ENCODE measurements at places on chromosomes 5 and 9.

DNA sequence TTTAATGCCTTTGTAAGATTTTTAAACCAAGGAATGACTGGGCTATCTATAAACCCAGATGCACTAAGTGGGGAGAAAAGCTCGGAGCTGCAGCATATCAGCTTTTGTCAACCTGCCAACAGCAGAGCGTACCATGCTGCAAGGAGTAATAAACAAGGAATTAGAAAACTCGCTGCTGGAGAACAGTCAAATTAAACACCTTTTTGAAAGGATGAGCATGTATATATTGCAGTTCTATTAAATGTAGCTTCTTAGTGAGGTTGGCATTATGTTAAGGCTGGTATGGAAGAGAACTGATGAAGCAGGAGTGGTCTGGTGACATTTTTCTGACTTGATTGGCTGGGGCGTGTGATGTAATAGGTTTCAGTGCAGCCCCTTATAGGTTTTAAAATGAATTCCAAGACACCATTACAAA lies 74.7 kb downstream of the PIK3R1 start:
- no peak for DNase-seq

DNA sequence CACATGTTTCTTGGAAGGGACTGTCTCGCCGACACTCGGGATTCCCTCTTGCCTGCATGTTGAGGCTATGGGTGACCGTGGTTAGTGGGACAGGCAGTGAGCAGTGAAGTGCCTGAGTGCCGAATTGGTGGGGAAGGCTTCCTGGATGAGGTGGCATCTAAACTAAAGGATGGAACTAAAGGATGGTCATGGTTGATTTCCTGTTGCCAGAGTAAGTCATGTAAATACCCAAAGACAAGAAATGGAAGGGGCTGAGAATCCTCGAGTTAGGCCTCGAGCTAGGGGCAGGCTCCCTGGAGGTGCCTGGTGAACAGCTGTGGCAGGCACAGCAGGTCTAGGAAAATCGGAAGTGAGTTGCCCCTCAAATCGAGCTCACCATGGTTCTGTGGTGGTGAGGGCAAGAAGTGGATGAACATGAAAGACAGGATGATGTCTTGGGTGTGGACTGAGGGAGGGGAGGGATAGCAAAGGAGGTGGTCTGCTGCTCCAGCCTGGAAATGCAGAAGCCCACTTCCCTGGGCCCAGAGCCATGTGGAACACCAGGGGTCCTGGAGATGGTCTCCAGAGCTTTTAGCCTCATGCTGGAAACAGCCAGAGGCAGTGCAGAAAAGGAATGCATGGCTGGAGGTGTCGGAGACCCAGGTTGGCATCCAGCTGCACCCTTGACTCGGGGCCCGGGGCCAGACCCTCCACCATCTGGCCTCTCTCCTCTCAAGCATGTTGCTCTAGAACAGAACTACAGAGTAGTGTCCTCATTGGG lies 12.2 kb downstream of the CD74 start:
- DNase-seq = no peak

GRCh38 chr5:179331591-179332375 lies 13.5 kb downstream of the ADAMTS2 start:
- DNase-seq = no peak

- DNase-seq = no peak
Observed at GRCh38 chr5:21574438-21574837, 1278.7 kb downstream of the CDH12 start.

- DNase-seq = no peak
Observed at GRCh38 chr5:157842787-157843186, 16.2 kb downstream of the CLINT1 start.

DNA sequence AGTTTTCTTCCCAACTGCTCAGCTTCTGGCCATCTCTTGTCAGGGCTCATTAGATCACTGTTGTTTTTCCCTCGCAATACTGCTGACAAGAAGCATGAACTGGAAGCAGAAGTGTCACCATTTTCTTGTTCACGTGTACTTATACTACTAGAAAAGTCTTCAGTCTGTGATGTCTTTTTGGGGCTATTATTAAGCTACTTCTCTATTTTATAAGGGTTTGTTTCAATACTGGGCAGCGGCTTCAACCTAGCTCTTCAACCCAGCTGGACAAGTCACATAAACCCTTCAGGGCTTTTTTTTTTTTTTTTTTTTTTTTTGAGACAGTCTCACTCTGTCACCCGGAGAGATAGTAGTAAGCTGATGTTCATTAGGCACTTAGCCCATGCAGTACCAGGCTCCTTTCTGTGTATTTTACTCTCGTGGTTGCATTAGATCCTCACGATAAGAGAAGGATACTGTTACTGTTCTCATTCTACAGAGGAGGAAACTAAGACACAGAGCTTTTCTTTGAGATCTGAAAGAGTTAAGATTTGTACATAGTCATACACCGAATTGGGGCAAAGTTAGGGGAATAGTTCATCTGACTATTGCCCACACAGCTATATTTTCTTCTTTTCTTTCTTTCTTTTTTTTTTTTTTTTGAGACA lies 20.5 kb downstream of the RAPGEF1 start:
- no peak for DNase-seq

- DNase-seq = no peak
Observed at GRCh38 chr5:117246424-117246823, 671.8 kb upstream of the SEMA6A start.

DNA sequence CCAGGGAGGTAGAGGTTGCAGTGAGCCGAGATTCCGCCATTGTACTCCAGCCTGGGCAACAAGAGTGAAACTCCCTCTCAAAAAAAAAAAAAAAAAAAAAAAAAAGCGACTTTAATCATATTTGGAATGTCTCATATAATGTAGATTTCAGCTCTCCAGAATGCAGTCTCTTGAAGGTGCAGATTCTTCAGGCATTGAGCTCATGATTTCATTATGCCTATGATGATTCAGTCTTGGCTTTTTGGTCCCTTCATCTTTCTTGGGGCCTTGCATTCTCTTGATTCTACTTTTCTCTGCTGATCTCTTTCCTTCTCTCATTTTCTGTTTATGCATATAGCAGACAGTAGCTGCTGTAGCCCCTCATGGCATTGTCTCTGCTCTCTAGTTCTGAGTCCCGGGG lies 22.9 kb downstream of the KDM4C start:
- no peak for DNase-seq

GRCh38 chr9:96398582-96399324 lies 15.2 kb upstream of the SLC35D2 start:
- no peak for DNase-seq

DNA sequence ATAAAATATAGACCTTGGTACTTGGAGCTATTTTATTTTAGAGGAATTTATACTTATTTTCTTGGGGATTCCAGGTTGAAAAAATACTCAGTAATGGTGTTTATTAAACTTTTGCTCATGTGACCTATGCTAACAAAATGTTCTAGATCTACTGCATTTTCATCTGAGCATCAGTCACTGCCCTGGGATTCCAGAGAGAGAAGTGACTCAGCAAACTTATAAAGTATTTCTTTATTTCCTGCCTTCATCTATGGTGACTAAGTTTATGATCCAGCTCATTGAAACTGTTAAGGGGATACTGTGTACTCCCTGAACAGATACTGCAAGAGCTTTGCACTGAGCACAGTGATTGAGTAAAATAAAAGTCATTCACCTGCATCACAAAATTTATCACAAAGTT lies 298.5 kb upstream of the CDH18 start:
- DNase-seq = no peak

DNA sequence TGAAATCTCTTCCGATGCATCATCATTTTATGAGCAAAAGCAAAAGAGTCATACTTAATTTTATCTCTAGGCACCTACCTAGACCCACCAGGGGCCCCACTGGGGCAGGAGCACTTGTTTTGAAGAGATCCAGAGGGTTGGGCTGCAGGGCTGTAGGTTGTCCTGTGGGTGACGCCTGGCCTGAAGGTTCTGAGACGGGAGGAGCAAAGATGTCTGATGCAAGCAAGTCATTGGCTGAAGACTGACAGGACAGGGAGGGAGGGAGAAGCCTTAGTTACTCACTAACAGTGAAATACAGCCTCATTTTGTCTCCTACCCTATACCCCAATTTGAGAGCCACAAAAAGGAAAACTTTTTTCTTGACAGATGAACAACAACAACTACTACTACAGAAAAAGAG lies 17.1 kb upstream of the C9 start:
- DNase-seq = no peak

DNA sequence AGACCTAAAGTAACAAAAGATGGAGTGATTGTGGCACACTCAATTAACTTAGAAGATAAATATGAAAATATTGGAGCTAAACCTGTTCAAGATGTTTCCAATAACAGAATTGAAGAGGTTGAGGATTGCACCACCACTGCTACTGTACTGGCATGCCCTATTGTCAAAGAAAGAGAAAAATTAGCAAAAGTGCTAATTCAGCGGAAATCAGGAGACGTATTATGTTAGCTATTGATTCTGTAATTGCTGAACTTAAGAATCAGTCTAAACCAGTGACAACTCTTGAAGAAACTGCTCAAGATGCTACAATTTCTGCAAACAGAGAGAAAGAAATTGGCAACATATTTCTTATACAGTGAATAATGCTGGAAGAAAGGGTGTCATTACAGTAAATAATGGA lies 754.4 kb downstream of the CDH18 start:
- DNase-seq = no peak

DNA sequence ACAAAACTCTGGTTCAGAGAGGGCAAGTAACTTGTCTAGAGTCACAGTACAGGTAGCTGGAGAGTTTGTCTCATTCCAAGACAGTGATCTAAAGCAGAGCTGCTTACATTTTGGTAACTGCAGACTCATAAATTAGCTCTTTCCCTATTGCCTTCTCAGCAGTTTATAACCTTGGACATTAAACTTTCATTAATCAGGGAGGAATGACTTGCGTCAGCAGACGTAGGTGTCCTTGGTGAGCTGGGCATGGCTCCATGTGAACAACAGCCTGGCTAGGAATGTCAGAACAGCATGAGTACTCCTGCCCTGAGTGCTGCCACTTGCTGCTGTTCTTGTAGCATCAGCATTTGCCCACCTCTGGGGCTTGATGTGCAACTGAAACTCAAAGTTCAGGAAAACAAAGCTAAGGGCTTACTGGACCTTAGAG lies 2.2 kb upstream of the ALDOB start:
- no peak for DNase-seq

GRCh38 chr5:56676091-56676768 lies 139.1 kb upstream of the MAP3K1 start:
- no peak for DNase-seq

GRCh38 chr9:89418882-89419640 lies 78.9 kb downstream of the SEMA4D start:
- DNase-seq = peak; percentile 54

DNA sequence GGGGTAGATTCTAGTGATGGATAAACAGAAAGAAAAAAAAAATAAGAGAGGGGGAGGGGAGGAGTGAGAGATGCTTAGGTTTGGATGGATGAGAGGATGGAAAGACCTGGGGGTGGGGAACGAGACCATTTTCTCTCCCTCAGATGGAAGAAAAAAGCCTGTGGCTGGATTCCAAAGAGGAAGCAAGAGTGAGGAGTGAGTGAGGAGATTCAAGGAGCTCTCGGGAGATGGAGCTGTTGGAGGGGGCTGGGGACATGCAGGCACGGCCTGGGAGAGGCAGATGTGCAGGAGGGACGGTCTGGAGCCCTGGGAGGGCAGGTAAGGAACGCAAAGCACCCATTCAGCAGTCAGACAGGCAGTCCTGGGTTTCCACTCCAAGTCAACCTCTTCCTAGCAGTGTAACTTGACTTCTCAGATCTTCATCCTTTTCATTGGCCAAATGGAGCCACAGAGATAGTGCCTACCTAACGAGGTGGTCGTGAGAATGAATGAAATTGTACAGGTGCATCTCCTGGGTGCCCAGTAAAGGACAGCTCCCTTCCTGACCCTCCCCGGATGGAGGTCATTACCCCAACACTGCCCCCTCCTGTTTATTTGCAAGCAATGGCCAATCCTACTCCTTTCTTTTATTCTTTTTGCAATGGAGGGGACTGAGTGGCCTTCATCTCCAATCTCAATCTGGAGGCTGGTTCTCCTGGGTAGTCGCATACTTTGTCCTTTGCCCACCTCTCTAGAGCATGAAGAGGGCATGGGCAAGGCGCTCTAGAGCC lies 52.2 kb downstream of the PCDH1 start:
- no peak for DNase-seq

DNA sequence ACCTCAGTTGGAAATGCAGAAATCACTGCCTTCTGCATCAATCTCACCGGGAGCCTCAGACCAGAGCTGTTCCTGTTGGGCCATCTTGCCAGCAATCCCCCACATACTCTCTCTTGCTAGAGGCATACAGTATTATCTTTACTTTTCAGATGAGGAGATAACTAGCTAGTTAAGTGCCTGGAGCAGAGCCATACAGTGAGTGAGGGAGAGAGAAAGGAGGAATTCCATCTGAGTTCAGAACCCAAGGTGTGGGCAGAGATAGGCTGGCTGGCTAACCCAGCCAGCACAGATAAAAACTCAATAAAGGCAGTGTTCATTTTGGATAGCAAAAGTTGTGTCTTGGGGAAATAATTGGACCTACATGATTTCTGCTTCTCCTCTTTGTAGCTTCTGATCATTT lies 268.0 kb upstream of the KIF2A start:
- no peak for DNase-seq

DNA sequence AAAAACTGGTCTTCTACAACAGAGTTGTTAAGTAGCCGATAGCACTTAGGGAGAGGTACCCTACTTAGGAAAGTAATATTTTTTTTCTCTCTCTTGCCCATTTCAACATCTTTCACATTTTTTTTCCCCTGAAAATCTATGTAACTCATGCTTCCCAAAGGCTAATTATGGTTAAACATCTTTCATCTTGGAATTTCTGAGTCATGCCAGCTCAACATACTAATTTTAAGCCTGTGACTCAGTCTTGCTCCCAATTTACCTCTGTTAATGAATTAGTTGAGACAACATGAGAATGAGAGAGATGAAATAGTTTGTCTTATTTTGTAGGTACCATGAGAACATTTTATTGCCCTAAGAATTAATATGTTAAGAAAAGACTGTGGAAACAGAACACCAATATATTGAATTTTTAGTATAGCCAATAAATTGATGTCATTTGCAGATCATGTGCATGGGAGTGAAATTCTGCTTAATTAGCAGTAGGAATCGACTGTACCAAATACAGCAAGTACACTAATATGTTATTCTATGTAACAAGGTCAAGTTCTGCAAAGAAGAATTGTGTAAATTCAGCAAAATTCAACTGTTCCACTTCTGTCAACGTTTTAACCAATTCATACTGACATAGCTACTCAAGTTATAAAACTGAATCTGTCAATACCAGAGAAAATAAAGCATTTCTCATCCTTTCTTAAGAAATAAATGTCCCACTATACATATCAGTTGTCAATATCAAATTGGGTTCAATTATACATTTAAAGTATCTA lies 550.0 kb downstream of the PTPRD start:
- no peak for DNase-seq

GRCh38 chr5:97726106-97726505 lies 543.1 kb upstream of the RIOK2 start:
- DNase-seq = no peak

GRCh38 chr5:36733183-36733582 lies 126.8 kb downstream of the SLC1A3 start:
- DNase-seq = no peak

DNA sequence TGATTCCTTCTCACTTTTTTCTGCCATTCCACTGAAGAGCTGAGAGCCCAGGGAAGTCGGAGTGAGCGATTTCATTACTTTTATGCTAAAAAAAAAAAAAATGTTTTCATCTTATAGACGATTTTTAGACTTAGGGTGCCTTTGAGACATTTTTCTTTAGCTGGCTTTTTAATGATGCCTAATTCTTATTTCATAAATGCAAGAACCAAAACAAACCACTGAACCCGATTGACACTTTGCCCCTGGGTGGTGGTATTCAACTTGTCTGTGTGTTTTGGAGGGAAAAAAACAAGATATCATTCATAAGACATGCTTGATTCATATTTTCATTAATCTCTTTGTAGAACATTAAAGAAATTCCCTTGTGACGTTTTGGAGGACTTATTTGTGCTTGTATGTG lies 2.4 kb downstream of the TLE4 start:
- DNase-seq = no peak

Data from stimulated activated CD4-positive, alpha-beta T cell treated with anti-CD3 and anti-CD28 coated beads, Interleukin-12 subunit alpha, Interleukin-12 subunit beta, amount 100 ng/mL, for 4 hours (primary cell).